ENCODE measurements at places on chromosomes 12 and 14.

- DNase-seq = no peak
Measured at GRCh38 chr12:55969356-55969755, 2.7 kb downstream of the CDK2 start.

DNA sequence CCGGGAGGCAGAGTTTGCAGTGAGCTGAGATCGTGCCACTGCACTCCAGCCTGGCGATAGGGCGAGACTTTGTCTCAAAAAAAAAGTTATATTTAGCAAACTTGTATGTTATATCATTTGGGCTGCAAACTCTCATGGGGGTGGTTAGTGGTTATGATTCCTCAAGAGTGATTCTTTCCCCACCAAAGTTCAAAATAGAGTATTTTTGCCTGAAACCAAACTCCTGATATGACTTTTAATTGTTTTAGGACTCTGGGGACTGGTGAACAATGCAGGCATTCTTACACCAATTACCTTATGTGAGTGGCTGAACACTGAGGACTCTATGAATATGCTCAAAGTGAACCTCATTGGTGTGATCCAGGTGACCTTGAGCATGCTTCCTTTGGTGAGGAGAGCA, 18.6 kb downstream of the HSD17B6 start:
- no peak for DNase-seq

DNA sequence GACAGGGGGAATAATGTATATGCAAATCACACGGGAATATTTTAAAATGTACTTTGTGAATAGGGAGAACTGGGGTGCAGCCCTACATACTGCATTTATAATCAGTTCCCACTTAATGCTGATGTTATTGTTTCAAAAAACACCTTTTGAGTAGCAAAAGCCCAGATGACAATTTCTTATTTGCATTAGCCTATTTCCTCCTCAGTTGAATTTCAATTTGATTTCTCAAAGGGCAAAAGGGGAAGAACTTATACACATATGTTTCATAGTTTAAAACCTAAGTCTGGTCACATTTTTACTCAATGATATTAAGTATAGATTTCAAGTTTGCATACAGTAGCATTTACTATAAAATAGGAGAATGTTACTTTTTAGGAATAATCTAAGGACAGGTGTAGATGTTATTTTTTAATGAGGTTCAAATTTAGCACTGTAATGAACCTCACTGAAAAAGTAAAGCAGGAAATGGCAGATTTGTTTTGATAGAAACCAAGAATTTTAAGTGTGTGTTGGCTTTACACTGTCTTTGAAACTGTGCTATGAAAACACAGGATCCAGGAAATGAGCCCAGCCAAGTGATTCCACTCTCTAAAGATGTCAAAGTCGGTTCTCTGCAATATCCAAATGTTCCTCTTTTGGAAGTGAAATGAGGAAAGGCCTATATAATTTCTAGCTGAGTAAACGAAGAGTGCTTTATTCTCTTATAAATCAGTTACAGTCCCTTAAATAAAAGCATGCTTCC, 367.4 kb downstream of the BTG1 start:
- no peak for DNase-seq

- DNase-seq = peak; percentile 33
Measured at GRCh38 chr12:7142056-7142644, 12.0 kb downstream of the CLSTN3 start.

DNA sequence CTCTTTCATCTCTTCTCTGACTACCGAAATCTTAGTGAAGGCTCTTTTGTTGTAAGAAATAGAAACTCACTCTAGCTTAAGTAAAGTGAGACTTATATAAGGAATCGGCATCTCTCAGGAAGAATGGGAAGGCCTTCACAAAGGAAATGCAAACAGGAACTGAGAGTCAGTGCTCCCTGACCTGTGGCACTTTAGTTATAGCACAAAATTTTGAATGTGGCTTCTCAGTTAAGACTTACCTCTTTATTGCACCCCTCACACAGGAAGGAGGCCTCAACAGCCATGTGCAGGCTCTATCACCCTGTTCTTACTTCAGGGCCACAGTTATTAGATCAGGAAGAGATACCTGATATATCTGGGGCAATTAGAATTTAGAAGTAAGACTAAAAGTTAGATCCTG, 224.7 kb upstream of the EGLN3 start:
- DNase-seq = no peak

DNA sequence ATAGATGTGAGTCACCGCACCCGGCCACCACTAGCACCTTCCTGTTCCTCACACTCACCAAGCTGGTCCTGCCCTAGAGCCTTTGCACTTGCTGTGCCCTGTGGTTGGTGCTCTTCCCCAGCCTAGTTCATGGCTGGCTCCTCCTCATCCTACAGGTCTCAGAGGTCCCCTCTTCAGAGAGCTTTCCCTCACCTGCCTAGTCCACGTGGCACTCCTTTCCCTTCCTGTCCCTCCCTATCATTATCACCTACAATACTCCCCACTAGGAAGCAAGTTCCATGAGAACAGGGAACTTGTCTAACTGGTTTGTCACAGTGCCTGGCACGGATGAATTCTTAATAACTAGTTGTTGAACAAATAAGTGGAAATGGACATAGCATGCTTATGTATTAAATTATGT, 24.0 kb upstream of the TMED10 start:
- DNase-seq = no peak

- no peak for DNase-seq
Measured at GRCh38 chr12:20593611-20594010, 101.5 kb upstream of the SLCO1C1 start.

DNA sequence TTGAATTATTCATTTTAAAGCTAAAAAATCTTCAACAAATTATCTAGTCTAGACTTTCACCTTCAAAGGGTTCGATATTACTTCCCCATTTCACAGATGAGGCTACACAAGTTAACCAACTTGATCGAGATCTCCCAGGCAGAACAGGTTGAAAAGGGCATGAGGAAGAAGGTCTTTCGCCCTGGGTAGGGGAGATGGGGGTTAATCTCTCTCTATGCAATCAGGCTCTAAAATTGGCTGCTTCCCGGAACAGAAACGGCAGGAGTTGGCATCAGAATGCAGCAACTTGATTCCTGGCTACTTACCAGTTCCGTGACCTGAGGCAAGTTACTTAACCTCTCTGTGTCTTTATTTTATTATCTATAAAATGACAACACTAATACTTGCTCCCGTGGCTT, 2.4 kb upstream of the CISTR start:
- DNase-seq = no peak

GRCh38 chr12:121961195-121961879, 42.9 kb downstream of the CFAP251 start:
- no peak for DNase-seq

All from ovary (tissue), 10 donors.